ENCODE measurements at places on chromosomes 12 and 14.

- DNase-seq = no peak
Measured at GRCh38 chr14:36021030-36021422, 155.5 kb downstream of the PTCSC3 start.

- no peak for DNase-seq
Measured at GRCh38 chr14:36014236-36014635, 162.3 kb downstream of the PTCSC3 start.

DNA sequence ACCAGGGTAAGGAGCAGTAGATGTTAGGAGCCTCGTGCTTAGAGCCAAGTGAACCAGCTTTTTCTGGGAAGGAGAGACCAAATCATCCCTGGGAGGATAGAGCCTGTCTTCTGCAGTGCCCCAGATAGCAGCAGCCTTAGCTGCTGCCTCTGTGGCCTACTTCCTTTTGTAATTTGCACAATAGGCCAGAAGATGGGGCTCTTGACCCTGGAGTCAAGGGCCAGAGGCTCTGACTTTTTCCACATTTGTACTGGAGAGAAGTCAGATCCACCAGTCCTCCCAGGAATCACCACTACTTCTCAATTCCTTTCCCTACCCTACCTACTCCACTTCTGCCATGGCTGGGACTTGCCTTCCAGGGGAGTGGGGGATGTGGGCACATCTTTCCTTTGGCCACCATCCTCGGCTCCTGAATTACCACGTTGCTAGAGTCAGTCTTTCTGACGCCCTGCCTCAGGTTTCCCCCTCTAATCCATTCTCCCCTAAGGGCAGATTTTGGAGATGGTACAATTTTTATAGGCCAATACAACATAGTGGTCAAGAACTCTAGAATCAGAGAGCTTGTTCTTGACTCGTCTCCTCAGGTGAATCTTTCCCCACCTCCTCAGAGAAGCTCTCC, 3.3 kb upstream of the SLC4A8 start:
- peak; percentile 75 for DNase-seq

GRCh38 chr12:70663838-70664237, 26.6 kb upstream of the PTPRB start:
- no peak for DNase-seq

DNA sequence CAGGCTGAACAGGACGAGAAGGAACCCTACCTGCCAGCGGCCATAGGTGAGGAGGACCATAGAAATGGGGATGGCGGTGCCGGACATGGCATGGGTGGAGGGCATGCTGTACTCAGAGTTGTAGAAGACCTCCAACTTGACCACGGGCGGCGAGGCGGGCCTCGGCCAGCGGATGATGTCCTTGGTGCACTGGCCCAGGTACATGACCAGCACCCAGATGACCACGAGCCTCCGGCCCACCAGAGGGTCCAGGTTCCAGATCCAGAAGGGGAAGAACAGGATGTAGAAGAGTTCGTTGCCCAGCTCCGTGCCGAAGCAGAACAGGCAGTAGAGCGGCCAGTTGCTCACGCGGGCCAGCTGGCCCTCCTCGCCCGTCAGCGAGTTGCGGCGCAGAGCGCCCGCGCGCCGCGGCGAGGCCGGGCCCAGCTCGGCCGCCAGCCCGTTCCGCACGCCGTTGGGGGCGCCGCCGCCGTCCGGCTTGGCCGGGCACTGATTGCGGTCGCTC, 582 bp downstream of the SGPP1 start:
- DNase-seq = peak; percentile 30

- peak; percentile 8 for DNase-seq
Measured at GRCh38 chr14:75675265-75675960, 14.4 kb downstream of the TTLL5 start.

- peak; percentile 41 for DNase-seq
Measured at GRCh38 chr14:64294672-64295413, 672 bp upstream of the ESR2 start.

DNA sequence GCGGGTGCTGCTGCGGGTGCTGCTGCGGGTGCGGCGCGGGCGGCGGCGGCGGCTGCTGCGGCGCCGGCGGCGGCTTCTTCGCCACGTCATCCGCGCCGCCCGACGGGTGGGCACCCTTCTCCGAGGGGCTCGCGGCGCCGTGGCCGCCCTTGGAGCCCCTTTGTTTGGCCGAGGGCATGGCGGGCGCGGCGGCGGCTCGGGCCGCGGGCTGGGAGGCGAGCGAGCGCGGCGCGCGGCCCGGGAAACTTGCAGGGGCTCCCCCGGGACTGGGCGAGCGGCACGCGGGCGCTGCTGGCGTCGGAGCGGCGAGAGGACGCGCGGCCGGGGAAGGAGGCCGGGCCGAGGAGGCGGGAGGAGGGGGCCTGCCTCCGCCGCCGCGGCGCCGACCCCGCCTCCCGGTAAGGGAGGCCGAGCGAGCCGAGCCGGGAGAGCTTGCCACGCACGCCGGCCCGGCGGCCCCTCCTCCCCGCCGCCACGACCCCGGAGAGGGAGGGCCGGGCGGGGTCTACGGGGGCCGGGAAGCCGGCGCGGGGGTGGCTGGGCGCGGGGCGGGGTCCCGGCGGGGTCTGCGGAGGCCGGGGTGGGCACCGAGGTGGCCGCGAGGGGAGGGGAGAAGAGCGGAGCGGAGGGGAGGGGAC, at the start of gene CKAP4:
CKAP4 (minus strand) TSS at position 347 of the 638 bp plus-strand sequence; CDS start at position 178, 169 bp downstream.
- DNase-seq = peak; percentile 92

- DNase-seq = peak; percentile 26
Measured at GRCh38 chr14:92513966-92514843, 624 bp downstream of the RIN3 start.

- no peak for DNase-seq
Measured at GRCh38 chr12:10363658-10363913, 26.3 kb downstream of the KLRK1 start.

- no peak for DNase-seq
Measured at GRCh38 chr12:111275308-111275707, 93.6 kb downstream of the PHETA1 start.

- DNase-seq = no peak
Measured at GRCh38 chr12:111207761-111208160, 161.1 kb downstream of the PHETA1 start.
